Left lung (tissue), 14 donors: ENCODE measurements at places on chromosomes 2 and 18.

DNA sequence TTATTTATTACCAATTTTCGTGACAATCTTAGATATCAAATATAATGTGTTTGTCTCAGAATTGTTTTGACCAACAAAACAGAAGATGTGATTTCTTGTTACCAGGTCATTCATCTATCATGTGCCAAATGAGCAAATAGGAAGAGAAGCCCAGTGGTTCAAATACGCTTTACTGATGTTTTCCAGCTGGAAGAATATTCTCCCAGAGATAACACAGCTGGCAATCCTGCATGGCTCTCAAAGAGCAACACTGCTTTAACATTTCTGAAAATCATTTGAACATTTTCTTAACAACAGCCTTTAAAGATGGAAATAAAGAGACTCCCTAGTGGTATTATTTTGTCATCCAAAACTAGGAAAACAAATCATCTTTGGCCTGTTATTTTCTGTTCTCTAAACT is 359.8 kb downstream of the CTNNA2 start:
- DNase-seq, result peak; percentile 30

DNA sequence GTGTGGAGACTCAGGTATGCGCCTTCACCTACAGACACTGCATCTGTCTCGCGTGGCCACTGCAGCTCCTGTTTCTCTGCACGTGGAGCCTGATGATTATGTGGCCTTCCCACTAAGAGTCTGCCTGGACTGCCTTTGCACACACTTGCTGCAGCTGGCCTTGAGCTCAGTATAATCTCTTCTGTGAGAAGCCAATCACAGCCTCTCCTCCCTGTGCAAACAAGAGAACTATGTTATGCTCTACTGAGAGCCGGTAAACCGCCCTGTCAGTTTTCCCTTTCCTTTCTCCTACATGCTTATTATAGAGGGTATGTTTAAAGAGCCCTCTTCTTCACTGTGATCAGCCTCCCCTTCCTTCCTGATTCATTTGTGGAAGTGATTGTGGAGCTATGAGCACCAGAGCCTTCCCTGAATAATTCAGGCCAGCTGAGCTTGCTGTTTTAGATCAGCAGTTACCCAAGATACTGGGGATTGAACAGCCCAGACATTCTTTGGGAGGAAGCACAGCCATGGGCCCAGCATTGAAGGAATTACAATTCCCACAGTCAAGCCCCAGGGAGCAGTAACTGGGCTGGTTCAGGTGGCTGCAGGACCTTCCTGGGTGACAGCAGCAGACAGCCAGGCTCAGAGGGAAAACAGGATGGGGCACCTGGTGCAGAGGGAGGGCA is 3.7 kb upstream of the TGFA start:
- DNase-seq, result no peak

DNA sequence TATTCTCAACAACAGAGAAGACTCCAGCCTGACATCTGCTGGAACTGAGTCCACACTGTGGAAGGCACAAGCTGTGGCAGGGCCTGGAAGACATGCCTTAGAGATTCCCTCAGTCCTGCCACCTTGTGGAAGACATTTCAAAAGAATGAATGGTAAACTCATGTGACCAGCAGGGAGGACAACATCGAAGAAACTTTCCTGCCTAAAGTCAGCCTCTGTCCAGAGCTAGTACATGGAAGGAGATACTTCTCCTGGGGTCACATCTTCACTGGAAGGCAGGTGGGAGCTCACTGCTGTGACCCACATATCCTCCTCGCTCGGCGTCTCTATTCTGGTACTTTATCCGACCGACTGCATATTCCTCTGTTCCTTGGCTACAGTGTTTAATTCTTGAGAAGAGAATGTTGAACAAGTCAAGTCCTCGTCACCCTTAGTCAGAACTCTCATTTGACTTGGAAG is 59.5 kb downstream of the PUM2 start:
- no peak for DNase-seq

GRCh38 chr2:212294816-212295215 is 243.8 kb downstream of the ERBB4 start:
- DNase-seq, result no peak
